GM04503 (cell line): ENCODE measurements at places on chromosomes 13 and 19.
A peak's percentile ranks its signal among the peaks of the same experiment; 100 is the strongest.

DNA sequence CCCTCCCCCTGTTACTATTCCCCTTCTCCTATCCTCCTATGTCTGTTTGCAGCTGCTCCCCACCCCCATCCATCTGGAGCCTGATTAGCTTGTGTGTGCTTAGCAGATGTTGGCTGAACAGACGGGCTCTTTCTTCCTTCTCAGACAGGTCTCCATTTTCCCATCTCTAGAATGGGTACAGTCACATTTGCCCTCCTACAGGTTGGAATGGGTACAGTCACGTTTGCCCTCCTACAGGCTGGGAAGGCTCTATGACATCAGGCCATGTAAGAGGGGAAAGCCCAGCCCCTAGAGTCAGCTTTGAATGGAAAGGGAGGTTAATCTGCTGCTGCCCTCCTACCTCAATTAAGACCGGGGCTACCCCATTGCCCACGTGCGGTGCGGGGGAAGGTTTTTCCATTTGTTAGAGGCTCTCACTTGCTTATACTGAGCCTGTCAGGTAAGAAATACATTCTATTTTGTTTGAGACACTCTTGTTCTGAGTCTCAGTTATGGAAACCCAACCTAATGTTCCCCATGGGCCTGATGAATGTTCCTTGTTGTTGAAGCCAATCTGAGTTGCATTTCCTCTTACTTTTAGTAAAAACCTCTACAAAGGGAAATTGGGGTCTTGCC, 2.2 kb upstream of the CLEC17A start:
- DNase-seq = no peak

- no peak for DNase-seq
Measured at GRCh38 chr13:87244256-87244890, 426.8 kb upstream of the SLITRK5 start.

- no peak for DNase-seq
Measured at GRCh38 chr13:40617801-40618356, 48.6 kb downstream of the FOXO1 start.

- peak; percentile 19 for DNase-seq
Measured at GRCh38 chr19:21022996-21023395, 2.5 kb downstream of the ZNF430 start.

DNA sequence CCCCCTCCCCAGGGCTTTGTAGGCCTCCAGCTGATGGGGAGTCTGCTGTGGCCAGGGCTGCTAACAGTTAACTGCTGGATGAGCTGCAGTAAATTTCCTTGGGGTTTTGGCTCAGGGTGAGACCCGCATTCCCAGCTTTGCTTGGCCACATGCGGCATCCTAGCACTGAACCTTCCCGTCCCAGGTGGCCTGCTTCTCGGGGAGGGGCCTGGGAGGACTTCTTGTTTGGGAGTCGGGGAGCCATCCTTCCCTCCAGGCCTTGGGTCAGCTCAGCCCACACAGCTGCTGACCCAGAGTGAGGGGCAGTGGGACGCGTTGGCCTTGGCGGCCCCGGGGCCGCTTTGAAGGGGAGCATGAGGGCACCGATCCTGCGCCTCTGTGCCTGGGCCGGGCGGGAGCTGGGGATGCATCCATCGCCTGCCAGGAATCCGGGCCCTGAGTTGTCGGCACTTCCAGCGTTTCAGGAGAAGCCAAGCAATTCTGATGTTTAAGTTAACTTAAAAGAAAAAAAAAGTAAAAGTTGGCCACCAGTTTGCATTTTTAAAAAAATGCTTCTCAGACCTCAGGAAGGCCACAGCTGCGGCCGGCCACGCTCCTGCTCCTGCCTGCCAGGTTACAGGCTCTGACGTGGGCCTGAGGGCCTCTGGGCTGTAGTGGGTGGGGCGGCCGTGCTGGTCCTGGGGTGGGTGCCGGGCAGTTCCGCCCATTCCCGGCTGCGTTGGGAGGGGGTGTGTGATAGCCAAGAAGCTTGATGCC, 27.7 kb downstream of the CRTC1 start:
- DNase-seq = no peak

DNA sequence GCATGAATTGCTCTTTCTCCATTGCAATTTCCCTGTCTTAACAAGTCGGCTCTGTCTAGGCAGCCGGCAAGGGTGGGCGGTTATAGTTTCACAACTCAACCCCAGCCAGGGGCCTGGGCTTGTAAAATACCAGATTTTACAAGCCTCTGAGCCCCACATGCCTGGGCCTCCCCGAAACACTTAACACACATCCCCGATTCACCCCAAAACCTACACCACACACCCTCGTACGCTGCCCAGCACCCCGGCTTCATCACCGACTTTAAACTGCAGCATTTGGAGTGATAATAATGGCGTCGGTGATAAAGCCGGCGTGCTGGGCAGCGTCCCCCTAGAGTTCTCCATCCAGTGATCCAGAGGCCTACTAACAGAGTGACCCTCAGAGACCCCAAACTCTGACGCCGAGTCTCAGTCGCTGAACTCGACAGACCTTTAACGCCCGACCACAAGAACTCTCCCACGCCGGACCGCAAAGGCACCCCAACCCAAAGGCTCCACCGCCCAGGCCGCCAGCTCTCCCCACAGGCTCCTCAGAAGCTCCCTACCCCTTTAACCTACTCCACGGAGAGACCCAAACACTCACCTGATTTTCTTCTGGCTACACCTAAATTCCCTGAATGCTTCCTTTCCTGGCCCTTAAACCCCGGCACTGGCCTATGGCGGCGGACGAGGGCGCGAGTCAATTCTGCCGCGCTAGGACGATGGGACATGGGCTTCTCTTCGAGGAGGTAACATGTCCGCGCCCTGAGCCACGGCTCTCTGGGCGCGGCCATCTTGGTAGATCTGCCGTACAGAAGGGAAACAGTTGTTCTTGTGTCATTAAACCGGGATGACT, at the start of gene ZNF649:
Gene ZNF649, minus strand, starts transcription at position 687 of the 835 bp plus-strand sequence. CDS start 4,910 bp downstream, outside the sequence.
- DNase-seq = no peak

- DNase-seq = no peak
Measured at GRCh38 chr19:14168259-14168972, 32.0 kb upstream of the ASF1B start.

GRCh38 chr19:21482863-21483276, 22.5 kb upstream of the ZNF429 start:
- DNase-seq = no peak

DNA sequence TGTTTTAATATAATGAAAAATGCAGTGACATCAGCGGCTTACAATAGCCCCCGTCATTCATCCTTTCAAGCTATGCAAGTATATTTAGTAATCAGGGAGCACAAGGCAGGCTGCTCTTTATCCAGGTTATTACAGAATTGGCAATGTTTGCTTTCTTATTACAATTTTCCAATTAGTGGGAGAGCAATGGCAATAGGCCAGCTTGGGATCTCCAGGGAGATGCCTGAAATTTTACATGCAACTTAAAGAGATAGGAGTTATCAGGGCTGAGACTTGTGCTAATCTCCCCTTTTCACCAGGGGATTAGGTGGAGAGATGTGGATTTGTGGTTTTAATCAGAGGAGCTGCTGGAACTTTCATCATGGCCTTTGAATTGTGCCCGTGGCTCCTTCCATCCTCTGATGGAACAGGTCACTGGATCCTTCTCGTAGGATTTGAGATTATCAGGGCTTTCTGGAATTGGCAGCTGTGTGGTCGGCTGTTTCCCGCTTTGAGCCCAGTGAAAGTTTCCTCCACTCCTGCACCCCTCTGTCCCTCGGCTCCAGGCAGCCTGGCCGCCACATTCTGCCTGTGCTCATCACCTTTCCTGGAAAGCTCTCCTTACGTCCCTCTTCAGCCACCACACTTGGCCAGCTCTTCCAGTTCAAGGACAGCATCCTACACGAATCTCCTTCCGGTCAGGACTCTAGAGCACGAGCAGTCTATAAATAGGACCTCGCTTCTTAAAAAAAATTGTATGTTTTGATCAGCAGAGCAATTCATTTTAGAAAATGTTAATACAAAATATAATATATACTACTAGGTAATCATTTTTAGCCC, 47.0 kb downstream of the CBY2 start:
- no peak for DNase-seq

DNA sequence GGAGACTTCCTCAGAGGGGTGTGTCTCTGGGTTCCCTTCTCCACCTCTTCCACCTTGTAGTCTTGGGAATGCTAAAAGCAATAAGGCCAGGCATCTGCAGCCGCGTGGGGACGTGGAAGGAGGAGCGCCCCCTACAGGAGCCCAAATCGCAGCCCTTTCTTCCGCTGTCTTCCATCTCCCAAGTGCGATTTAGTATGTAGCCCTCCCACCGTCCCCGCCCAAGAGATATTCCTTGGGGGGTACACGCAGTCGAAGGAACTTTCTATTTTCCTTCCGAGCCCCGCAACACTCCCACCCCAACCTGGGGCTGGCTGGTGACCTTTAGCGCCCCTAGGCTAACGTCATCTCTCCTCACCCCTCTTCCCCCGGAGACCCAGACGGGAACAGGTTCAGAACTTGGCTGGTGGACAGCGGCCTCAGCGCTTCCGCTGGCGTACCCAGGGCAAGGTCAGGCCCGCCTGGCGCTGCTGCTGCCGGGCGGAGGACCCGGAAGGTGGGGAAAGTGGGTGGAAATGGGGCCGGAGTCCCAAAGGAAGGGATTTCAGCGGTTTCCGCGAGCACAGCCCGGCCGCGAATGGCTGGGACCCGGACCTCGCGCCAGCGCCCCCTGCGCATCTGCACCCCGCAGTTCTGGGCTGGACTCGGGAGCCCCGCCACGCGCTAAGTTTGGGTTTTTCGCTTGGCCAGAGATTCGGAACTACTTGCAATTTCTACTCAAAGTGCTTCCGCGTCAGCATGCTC, 2.1 kb upstream of the PCDH8 start:
- no peak for DNase-seq

DNA sequence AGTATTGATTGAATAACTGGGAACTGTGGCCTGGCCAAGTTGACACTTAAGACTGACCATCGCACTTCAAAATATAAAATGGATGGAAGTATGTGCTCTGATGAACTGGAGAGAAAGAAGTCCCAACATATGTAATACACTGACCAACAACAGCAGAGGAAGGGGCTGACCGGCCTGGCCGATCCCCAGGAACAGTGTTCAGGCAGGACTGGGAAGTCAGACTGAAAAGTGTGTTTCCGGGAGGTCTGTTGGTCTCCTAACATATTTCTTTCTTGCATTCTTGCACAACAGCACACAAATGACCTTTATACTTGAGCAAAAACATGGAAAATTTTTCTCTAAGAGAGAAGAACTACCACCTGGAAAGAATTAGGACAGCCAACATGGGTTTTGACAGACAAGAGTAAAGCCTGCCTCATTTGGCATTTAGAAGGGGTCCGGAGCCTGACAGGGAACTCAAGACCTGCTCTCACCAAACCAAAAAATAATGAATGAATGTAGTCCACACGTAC, 297.8 kb downstream of the OXGR1 start:
- no peak for DNase-seq

- DNase-seq = no peak
Measured at GRCh38 chr19:30841934-30842333, 469.8 kb downstream of the ZNF536 start.

DNA sequence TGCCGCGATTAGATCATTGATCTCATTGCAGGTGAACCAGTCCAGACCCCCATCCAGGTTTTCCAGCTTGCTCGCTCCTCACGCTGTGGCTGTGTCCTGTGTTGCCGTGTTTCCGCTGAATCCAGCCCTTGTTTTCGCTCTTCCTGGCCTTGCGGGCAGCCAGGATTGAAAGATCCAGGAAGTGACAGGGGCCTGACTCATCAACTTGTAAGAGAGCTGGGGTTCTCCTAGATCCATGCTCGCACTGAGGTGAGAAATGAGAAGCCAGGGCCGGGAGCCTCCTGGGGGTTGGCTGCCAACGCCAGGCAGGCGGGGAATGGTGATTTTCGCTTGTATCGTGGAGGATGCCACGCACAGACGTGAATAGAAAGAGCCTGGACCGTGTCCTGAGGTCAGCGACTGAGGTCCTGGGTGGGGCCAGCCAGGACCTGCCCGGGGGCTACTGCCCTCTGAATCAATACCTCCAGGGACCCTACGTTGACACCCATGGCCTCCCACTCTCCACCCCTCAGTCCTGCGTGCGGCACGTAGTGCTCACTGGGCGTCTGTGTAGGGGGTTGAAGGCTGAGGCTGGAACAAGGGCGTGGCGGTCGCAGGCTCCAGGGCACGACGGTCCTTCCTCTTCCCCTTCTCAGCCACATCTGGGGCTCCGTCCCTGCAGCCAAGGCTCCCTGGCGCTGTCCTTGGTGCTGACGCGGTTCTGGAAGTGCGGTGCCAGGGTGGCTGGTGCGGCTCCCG, 7.3 kb upstream of the PTPRH start:
- DNase-seq = peak; percentile 98

- DNase-seq = no peak
Measured at GRCh38 chr13:48158290-48158689, 63.4 kb upstream of the MED4 start.

GRCh38 chr19:12766051-12766521, 9.3 kb downstream of the HOOK2 start:
- DNase-seq = no peak

- DNase-seq = no peak
Measured at GRCh38 chr13:32205431-32206096, 109.6 kb downstream of the ZAR1L start.

- DNase-seq = no peak
Measured at GRCh38 chr19:19548915-19549759, 11.1 kb downstream of the CILP2 start.

- no peak for DNase-seq
Measured at GRCh38 chr13:21672796-21673538, 2.1 kb downstream of the FGF9 start.

- DNase-seq = peak; percentile 60
Measured at GRCh38 chr19:43826787-43827754, at the start of gene ZNF283. Gene ZNF283 (plus strand): TSS chr19:43827321. CDS start chr19:43833505, 6,184 bp downstream.

DNA sequence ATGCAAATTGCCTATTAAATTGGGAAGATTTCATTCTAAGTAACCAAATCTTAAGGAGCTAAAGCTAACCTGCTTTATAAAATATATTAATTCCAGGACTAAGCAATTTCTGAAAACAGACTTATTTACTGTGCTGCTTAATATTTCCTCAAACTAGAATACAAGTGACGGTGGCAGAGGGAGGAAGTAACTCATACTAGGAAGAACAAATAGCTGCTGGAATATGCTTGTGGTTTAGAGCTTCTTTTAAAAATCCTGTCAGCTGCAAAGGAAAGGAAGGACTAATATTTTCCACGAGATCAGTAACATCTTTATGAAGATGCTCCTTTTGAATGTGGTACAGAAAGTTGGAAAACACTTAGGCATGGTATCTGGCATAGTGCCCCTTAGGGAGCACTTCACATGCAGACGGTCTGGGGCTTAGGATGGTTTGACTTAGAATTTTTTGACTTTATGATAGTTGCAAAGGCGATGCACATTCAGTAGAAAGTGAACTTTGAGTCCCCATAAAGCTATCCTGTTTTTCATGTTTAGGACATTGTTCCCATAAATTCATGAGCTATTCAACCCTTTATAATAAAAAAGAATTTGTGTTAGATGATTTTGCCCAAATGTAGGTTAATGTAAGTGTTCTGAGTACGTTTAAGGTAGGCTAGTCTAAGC, 3.4 kb upstream of the HNRNPA1L2 start:
- DNase-seq = no peak

DNA sequence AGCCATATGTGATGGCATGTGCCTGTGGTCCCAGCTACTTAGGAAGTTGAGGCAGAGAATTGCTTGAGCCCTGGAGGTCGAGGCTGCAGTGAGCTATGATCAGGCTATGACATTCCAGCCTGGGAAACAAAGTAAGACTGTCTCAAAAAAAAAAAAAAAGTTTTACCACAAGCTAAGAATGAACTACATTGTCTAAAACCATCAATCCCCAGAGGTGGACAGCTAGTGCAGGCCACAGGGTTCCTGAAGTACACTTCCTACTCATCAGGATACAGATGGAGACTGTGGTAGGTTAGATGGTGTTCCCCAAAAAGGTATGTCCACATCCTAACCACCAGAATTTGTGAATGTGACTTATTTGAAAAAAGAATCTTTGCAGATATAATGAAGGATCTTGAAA, 63.5 kb upstream of the DOCK9 start:
- DNase-seq = no peak

- DNase-seq = no peak
Measured at GRCh38 chr13:89212186-89212585, 1541.0 kb downstream of the SLITRK5 start.
